ENCODE measurements at places on chromosomes 7 and 10.

DNA sequence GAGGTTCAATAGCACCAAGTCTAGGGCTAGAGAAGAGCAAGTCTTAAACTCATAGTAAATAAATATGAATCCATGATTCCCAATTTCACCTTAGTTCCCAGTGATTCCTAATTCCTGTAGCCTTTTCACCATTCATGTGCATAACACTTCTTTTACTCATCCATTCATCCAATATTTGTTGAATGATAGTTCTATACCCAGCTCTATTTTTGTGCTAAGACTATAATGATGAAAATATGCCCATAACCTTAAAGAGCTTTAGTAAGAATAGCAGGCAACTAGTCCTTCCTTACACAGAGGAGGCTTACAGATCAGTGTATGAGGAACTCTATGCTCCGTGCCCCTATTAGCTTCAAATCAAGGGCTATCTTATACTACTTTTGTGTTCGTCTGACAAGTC, 280.2 kb upstream of the CHRM2 start:
- H3K27ac ChIP-seq: no peak overlapping the region
- H3K4me3 ChIP-seq: no peak overlapping the region
- no peaks in the 10 kb centered on the region for H3K4me1 ChIP-seq

GRCh38 chr10:86956848-86957448, 467 bp downstream of the MMRN2 start:
- peaks cover 41% of the 10 kb centered on the region for H3K4me1 ChIP-seq
- no peaks in the 10 kb centered on the region for H3K27me3 ChIP-seq
- no peak for DNase-seq
- peak overlapping the region; percentile 87 for H3K27ac ChIP-seq

DNA sequence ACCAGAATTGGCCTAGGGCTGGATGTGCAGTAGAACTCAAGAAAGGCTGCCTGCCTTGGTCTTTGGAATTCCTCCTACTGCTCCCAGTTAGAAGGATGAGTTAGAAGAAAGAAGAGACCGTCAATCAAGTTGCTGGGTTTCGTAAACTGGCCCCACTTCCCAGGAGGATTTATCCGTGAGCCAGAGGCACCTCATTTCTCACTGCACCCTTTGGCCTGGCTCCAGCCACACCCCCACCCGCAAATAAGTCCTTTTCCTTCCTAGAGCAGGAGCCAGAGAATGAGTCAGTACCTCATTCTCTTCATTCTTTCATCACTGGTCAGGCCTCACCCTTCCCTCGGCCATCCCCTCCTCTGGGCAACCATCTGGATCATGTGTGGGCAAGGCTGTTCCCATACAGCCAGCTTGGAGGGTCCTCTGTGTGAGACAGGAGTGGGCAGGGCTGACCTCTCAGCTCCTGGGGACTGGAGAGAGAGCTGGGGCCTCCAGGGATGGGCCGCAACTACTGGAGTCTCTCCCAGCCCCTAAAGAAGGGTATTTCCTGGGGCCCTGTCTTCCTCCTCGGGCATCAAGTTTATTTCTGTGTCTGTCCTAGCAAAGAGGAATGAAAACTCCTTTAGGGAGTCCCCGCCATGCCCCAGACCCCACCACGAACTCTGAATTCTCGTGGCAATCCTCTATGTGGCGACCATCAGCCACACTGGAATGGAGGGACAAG, 87.2 kb upstream of the DUSP5 start:
- H3K27me3 ChIP-seq: peaks cover 2% of the 10 kb centered on the region
- no peaks in the 10 kb centered on the region for H3K36me3 ChIP-seq
- no peak overlapping the region for H3K4me3 ChIP-seq
- H3K27ac ChIP-seq: peak overlapping the region; percentile 23
- DNase-seq: peak; percentile 61

GRCh38 chr7:70426249-70426880, 705.6 kb upstream of the GALNT17 start:
- H3K4me1 ChIP-seq: no peaks in the 10 kb centered on the region
- no peaks in the 10 kb centered on the region for H3K27me3 ChIP-seq
- DNase-seq: no peak
- H3K4me3 ChIP-seq: no peak overlapping the region

- no peak for DNase-seq
- H3K27me3 ChIP-seq: no peaks in the 10 kb centered on the region
- H3K4me3 ChIP-seq: no peak overlapping the region
- no peak overlapping the region for H3K27ac ChIP-seq
These were observed 74.2 kb downstream of the MAD1L1 start for GRCh38 chr7:2158331-2159175.

DNA sequence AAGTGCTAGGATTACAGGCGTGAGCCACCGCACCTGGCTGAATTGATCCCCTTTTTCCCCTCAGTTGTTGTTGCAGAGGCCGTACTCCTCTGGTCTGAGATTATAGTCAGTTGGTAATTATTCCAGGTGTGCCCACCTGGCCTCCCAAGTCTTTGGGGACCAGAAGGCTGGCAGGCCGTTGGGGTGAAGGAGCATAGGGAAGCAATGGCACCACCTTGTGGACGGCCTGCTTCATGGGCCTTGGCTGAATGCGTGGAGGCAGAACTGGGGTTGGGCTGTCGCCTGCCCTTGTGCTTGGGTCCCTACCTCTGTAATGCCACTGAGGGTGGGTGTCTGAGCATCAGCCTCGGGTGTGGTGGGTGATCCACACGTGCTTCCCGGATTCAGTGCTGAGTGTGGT, 125.7 kb downstream of the RGS10 start:
- no peak overlapping the region for H3K27ac ChIP-seq
- no peak overlapping the region for H3K4me3 ChIP-seq
- H3K36me3 ChIP-seq: no peaks in the 10 kb centered on the region
- no peaks in the 10 kb centered on the region for H3K27me3 ChIP-seq
- H3K4me1 ChIP-seq: peaks cover 20% of the 10 kb centered on the region

DNA sequence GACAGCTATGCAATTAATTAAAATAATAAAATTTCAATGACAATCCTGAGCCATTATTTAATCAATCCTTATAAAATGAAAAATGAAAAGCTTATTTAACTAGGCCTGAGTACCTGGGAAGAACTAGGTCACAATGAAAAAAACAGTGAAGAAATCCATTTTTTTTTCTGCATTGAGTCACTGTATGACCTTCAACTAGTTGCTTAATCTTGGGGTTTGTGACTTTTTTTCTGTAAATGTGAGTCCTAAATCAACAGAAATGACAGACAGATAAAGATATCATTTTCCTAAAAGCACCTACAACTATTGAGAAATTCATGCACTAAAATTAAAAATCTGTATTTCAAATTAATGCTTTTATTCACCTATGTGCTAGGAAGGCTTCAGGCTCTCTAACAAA, 96.8 kb downstream of the TMEM26 start:
- no peaks in the 10 kb centered on the region for H3K36me3 ChIP-seq
- H3K27ac ChIP-seq: no peak overlapping the region
- no peaks in the 10 kb centered on the region for H3K27me3 ChIP-seq
- H3K4me1 ChIP-seq: no peaks in the 10 kb centered on the region

DNA sequence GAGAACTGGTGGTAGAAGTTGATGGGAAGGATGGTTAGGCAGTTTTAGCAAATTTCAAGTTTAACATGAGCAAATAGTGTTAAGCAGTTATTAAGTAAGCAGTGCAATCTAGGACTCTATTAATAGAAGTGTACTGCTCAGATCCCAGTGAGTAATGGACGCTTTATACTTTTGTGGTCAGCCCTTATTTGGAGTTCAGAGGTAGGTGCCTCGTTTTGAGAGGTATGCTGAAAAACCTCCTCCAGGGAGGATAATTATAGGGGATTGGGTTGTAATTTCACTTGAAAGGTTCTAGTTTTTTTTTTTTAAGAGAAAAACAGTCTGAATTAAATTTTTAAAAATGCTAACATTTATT, 33.5 kb upstream of the CCDC7 start:
- H3K4me1 ChIP-seq: peaks cover 6% of the 10 kb centered on the region
- peak; percentile 14 for DNase-seq
- H3K36me3 ChIP-seq: no peaks in the 10 kb centered on the region
- H3K4me3 ChIP-seq: no peak overlapping the region
- no peak overlapping the region for H3K27ac ChIP-seq

DNA sequence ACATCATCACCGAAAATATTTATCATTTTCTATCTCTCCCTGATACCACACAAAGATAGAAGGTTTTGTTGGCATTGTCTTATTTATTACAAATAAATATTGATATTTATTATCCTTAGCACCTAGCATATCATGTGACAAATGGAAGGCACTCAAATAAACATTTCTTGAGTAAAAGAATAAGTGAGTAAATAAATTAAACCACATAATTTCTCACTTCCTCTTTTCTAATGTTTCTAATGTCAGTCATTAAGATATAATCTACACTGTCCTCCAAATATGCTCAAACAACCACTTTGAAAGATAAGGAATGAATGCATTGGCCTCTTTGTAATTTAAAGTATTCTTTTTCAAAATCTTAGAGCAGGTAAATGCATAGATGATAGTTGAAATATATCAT, 1027.8 kb upstream of the LRRTM3 start:
- H3K4me1 ChIP-seq: no peaks in the 10 kb centered on the region
- DNase-seq: no peak
- no peak overlapping the region for H3K27ac ChIP-seq

GRCh38 chr10:22934726-22935125, 6.9 kb downstream of the ARMC3 start:
- no peak overlapping the region for H3K4me3 ChIP-seq
- no peak overlapping the region for H3K27ac ChIP-seq
- no peaks in the 10 kb centered on the region for H3K27me3 ChIP-seq
- DNase-seq: no peak
- H3K4me1 ChIP-seq: no peaks in the 10 kb centered on the region
